ENCODE measurements at places on chromosomes 2 and 18.

- no peak for DNase-seq
Observed at GRCh38 chr18:40676668-40677067, 1278.4 kb upstream of the PIK3C3 start.

DNA sequence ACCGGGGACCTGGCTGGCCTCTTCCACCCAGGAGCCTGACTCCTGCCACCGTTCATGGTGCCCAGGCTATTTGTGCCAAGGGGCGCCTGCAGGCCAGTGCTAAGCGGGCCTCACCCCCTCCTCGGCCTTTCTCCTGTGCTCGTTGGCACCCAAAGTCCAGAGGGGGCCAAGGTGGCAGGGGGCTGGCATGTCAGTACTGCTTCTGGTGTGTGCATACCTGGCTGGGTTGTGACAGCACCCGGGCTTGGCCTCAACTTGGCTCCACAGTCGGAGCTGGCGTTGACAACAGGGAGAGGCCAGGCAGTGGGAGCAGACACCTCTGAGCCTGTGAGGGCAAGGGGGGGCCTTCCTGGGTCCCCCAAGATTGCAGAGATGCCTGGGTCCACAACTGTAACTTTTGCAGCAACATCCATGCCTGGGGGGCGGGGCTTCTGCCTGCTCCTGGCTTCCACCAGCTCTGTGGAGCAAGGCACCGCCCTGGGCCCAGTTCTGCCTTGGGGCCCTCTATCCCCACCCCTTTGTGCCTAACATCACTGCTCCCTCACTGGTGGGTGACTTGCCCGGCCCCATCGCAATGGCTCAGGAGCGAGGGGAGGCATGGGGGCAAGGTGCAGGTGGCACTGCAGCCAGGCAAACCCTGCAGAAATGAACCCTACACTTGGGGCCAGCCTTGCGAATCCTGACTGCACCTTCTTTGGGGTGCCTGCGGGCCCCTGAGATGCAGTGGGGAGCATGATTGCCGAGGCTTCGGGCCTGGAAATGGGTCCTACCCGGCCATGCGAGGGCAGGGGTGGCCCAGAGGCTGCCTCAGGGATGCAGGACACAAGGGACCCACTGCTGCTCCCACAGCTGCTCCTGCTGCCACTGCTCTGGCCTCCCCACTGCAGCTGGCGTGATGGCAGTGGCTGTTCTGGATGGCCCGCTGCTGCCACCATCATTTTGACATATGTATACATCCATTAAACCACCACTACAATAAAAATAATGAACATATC, 35.9 kb downstream of the PTPN4 start:
- no peak for DNase-seq

- DNase-seq = no peak
Observed at GRCh38 chr2:58098254-58099095, 51.9 kb downstream of the VRK2 start.

DNA sequence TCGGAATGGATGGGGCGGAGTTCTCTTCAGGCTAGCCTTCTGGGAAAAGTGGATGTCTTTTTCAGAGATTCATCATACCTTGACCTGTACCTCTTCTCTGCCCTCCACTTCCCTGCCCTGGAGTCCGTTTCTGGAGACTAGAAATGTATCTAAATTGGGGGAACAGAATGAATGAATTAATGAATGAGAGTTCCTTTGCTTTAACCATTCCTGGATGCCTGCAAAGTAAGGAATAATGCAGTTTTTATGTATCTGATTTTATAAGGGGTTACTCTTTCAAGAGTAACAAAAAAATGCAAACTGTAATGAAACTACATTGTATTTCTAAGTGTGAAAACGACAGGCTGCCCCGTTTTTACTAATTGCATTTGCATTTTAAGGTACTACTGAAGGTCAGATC, 2.0 kb downstream of the SOWAHC start:
- DNase-seq = no peak

GRCh38 chr2:206218156-206218555, 56.3 kb upstream of the ZDBF2 start:
- DNase-seq = no peak

Measured in NCI-H1930 (cell line).